GM13976 (cell line): ENCODE measurements at places on chromosomes 11 and 22.

- no peak for DNase-seq
Measured at GRCh38 chr11:106077609-106078455, at the start of gene AASDHPPT. Gene AASDHPPT, plus strand, starts transcription at chr11:106077662. Its CDS starts 49 bp downstream, at chr11:106077711.

DNA sequence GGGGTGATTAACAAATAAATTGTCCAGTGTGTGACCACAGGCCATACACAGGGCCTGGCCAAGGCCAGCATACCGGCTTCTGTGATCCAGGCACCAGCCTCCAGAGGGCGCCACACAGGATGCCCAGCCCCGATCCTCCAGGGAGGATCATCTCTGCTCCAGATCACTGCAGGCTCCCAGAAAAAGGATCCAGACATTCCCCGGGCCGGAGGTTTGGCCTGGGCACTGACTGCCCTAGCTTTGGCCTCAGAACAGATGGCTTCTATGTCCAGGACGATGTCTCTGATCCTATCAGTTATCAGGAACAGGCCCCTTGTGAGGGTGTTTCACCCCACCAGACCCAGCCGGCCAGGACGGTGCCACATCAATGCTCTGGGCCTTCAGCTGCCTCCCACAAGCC lies 74.5 kb upstream of the LMO1 start:
- DNase-seq: peak; percentile 83

DNA sequence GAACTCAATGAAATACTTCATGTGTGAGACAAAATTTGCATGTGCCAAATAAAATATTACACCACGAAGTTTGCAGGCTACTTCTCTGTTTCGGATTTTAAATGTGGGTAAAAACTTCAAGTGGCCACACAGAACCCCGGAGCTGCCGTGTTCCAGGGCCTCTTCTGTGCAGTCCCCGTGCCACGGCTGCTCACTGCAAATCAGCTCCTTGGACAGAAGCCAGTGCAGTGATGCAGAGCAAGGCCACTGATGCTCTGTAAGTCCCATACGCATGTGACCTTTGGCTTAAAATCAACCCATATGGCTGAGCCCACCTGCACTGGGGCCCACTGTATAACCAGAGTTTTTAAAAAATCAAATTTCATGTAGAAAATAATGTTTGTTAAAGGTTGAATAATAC lies 1309.4 kb downstream of the TBC1D22A start:
- DNase-seq: no peak

GRCh38 chr11:65468874-65469333 lies 29.9 kb upstream of the MALAT1 start:
- DNase-seq: peak; percentile 83

DNA sequence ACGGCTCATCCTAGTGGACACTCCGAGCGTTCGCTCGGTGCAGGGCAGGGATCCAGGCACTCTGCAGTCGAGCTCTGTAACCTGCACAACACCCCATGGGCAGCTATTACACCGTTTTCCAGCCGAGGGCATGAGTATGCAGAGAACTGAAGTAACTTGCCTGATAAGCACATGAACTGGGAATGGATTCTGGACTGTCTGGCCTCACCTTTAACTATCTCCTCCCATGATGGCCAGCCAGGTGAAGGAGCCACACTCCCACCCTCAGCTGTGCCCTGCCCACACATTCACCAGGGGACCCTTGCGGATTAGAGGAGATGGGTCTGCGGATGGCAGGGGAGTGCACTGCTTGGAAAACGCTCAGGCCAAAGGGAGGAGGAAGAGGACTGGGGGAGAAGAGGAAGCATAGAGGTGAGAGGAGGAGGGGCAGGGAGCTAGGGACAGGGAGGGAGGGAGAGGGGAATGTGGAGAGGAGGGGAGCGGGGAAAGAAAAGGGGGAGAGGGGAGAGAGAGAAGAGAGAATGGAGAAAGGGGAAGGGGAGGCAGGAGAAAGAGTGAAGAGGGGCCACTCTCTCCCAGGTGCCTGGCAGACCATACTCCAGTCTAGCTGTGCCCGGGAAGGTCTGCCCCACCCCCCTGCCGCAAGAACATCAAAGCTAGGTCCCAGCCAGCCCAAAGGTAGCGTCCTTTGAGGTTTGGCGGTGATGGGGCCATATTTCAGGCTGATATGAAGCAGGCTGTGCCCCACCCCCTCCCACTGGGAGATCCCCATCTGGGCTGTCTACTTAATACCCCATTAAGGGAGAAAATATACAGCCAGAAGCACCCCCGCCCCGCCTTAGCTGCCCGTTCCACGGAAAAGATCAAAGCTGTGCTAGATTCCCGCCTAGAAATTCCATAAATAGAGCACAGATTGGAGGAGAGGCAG lies 33.2 kb upstream of the TCF20 start:
- no peak for DNase-seq
